ENCODE measurements at places on chromosomes 12 and 14. TPM values are rescaled to one million over a fixed set of nuclear protein-coding genes. Genes with fewer than 3 reads are reported as not detected.

RIMKLB gene
- total RNA-seq = 40.7 TPM

APOF gene
- not detected for total RNA-seq

GZMB gene
- 2.0 TPM for total RNA-seq

KRT77 gene
- total RNA-seq = not detected

MAGOHB gene
- total RNA-seq = 17.7 TPM

TEAD4 gene
- total RNA-seq = 19.2 TPM

WNT1 gene
- not detected for total RNA-seq

CACNA2D4 gene
- total RNA-seq = 8.8 TPM

Data from mesenteric fat pad (tissue), 1 donor.